Activated gamma-delta T cell (primary cell): ENCODE measurements at places on chromosomes 5 and 9.

- DNase-seq: no peak
These were observed 47.0 kb upstream of the MROH2B start for GRCh38 chr5:41118177-41118576.

- no peak for DNase-seq
These were observed 47.8 kb upstream of the IER5L start for GRCh38 chr9:129225815-129226214.

DNA sequence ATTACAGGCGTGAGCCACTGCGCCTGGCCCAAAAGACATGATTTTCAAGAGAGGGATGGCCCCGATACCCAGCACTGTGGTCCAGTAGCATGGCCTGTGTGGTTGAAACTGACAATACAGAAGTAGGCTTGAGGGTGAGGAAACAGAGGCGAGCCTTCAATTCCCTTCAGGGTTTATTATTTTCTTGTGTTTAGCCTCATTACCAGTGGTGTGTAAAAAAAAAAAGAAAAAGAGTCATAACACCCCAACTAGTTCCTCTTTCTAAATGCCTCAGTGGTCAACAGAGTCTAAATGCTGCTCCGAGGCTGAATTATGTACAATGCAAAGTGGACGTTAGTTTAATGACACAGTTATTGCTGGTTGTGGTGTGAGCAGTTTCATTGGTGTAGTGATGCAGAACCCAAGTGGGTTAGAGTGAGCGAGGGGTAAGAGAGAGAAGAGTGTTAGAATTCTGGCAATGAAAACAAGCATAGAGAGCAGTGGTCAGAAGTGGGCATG is 58.8 kb downstream of the SNX30 start:
- DNase-seq: no peak

DNA sequence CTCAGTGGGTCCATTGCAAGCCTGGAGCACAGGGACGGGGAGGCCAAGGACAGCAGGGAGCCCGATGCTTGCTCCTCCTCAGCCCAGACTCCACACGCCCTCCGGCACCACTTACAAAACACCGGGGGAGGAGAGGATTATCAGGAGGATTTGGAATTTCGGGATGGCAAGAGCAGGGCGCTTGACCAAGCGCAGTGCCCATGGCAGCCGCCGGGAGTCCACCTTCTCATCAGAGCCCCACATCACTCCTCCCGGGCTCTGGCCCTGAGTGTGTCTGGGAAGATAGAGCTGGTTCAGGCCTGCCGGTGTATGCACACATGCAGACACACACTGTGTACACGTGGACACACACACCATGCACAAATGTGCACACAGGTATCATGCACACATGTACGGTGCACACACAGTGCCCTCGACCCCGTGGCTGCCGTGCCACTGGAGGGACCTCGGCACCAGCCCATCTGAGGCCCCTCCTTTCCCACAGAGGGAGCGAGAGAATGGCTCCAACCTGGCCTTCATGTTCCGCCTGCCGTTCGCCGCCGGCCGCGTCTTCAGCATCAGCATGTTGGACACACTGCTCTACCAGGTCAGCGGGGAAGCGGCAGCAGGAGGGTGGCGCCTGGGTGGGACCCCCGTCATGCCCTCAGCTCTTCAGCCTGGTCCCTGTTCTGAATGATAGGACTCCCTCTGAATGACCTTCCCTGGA is 81.7 kb downstream of the KCNT1 start:
- DNase-seq: no peak

DNA sequence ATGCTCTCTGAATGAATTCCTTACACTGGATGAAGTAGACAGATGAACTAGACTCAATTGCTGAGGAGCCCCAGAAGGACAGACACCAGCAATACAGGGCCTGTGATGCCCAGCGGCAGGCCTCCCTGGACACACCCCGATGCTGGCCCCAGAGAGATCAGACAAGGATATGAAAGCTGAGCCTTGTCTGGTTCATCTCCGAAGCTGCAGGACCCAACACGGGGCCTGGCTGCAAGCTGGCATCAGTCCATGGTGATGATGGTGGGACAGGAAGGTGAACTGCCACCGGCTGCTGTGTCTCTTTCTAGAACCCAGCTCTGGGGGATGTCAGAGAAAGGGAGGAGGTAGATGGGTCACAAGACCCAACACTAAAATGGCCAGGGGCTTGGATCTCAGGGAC is 104.0 kb upstream of the LMX1B start:
- DNase-seq: no peak

DNA sequence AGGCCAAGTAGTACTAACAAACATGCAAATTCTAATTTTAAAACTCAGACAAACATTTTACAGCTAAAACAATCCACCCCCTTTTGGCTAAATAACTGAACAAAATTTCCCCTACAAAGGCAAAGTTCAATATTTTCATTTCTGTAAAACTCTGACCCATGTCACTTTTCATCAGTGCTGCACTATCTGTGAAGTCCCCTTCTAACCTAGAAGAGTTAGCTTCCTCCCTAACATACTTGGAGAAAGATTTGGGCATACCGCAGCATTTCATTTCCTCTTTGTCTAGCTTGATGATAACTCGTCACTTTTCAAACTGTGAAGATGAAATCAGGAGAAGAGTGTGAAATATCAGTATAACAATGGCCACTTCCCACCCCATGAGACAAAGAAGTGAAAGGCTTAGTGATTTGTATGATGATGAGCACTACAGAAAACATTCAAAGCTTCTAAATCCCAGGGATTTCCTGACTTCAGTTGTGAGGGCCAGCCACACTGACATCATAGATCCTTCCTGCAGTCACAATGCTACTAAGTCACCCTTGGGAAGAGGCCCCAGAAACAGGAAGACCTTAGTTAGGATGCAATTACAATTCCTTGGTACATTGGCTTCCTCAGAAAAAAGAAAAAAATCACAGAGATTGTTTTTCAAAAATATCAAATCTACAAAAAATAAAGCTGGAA is at the start of gene FAM81B:
TSS of gene FAM81B (plus strand) at position 555 of the 681 bp plus-strand sequence. CDS start at position 579, 24 bp downstream.
- DNase-seq: no peak

GRCh38 chr9:133476036-133476931 is 2.6 kb downstream of the SLC2A6 start:
- DNase-seq: no peak

DNA sequence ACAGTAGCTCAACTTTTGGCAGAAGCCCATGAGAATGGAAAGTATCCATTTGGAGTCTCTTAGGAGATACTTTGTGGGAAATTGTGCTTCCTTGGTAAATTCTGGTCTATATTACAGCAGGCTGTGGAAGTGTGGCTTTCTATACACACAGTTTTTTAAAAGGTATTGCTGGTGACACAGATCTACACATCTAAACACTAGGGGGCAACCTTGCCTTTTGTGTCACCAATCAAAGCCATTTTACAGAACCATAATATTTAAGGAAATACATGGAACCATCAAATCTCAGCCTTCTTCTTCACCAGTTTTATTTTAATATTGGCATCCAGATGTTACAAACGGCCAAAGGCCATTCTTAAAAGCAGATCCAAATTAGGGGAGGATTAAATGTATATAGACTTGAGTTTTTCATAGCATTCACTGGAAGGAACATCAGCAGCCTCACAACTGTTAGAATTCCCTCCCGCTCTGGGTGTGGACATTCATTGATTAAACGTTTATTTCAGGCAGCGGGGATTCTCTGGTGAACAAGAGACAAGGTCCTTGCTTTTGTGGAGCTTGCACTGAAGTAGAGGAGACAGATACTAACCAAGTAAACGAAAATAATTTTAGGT is 132.4 kb upstream of the EPB41L4A start:
- DNase-seq: no peak

DNA sequence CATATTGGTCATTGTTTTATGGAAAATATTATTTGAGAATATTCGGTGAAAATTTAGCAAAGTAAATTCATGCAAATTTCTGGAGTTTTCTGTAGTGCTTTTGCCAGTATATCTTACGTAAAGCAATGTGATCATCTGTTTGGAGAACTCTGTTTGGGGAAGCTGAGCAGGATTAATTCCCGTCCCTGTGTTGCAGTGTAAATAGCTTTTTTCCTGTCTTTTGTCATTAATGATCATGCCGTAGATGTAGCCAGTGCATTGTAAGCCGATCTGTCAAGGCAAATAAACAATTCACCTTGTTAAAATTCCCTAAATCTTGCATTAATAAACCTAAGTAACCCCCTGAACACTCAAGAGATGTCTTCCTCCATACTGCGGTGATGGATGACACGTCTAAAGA is 39.2 kb downstream of the PPIC start:
- DNase-seq: no peak

DNA sequence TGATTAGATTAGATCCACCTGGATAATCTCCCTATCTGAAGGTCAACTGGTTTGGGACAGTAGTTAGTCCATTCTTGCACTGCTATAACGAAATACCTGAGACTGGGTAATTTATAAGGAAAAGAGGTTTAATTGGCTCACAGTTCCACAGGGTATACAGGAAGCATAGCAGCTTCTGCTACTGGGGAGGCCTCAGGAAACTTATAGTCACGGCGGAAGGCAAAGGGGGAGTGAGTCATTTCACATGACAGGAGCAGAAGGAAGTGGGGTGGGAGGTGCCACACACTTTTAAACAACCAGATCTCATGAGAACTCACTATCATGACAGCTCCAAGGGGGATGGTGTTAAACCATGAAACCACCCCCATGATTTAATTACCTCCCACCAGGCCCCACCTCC is 9.9 kb downstream of the C9orf40 start:
- no peak for DNase-seq

- DNase-seq: no peak
These were observed 190.1 kb downstream of the PARP8 start for GRCh38 chr5:50856401-50857119.

GRCh38 chr5:32710550-32711361 is at the start of gene NPR3:
Gene NPR3 (plus strand): TSS chr5:32711321. CDS start chr5:32711777, 456 bp downstream.
- DNase-seq: no peak

- no peak for DNase-seq
These were observed 101.4 kb downstream of the PPARGC1B start for GRCh38 chr5:149831492-149831891.

DNA sequence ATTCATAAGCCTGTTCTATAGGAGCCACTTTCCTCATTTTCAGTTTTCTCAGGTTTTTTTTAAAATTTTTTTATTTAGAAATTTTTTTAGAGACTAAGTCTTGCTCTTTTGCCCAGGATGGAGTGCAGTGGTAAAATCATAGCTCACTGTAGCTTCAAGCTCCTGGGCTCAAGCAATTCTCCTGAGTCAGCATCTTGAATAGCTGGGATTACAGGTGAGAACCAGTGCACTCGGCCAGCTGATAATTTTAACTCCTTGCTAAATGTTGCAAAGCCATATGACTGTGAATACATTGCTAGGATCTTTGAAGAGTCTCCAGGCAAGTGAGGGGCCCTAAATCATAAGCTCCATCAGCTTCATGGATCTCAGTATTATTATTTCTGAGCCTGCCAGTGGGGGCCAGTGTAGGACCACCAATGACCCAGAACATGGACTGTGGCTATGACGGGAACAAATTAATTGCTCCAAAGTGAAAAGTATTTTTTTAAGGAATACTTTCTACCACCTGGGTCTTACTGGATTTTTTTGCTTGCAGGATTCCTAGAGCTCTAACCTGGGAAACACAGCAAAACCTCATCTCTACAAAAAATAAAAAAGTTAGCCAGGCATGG is 5.7 kb upstream of the GAPVD1 start:
- no peak for DNase-seq

- no peak for DNase-seq
These were observed 376.7 kb upstream of the RORB start for GRCh38 chr9:74120470-74120869.

- DNase-seq: no peak
These were observed 50.0 kb downstream of the HACD4 start for GRCh38 chr9:20981486-20981885.

DNA sequence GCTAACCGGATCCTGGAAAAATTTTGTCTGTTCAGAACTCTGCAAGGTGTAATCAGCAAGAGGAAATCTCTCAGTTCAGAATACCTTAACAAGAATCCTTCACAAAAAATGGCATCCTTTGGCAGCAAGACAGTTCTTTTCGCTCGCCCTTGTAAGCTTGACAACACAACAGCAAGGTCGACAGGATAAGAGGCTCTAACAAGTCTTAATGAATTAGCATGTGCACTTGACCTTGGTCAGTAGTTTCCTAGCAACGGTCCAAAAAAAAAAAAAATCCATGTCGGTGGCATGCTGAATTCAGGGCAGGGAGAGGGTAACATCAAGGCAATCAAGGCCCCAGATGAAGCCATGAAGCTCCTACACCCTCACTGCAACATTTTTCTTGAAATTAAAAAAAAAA is 172.8 kb downstream of the APBA1 start:
- DNase-seq: no peak

- no peak for DNase-seq
These were observed 11.9 kb upstream of the LHX2 start for GRCh38 chr9:123999661-124000060.

- no peak for DNase-seq
These were observed 1.1 kb upstream of the UBAP2 start for GRCh38 chr9:34049630-34050384.

DNA sequence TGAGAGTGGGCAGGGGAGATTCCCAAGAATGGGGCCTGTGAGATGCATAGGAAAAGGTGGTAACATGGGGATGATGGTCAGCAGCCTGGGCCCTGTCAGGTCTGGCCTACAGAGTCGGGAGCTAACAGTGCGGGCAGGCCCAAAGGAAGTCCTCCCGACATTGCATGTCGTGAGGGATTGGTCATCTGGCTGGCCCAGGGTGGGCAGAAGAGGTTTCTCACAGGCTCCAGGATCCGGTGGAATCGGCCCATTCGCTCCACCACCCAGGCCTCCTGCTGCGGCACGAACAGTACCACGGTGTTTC is 514 bp downstream of the STOML2 start:
- no peak for DNase-seq

DNA sequence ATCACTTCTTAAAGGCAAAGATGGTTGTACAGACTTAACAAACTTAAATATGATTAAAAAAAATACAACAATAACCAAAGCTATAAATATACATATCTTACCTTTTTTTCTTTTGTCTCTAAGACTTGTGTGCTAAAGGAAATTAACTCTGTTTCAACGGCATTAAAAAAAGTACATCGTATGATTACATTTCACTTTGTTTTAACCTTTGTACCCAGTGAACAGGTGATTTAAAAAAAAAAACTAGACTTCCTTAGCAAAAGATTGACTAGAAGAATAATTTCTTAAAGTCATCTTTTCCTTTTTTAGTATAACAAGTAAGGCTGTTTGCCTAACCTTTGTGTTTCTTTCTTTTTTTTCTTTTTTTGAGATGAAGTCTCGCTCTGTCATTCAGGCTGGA is at the start of gene LRRC19:
TSS of gene LRRC19 (minus strand) at position 182 of the 400 bp plus-strand sequence. CDS start 5,978 bp downstream, outside the sequence.
- DNase-seq: no peak

DNA sequence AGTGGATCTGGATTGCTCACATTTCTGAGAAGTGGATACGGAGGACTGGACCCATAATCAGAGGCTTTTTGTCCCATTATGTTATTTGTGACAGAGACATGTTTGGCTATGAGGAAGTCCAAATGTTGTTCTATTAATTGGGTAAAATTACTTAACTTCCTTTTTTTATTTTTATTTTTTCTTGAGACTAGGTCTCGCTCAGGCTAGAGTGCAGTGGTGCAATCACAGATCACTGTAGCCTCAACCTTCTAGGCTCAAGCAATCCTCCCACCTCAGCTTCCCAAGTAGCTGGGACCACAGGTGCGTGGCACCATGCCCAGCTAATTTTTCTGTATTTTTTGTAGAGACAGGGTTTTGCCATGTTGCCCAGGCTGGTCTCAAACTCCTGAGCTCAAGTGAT is 11.9 kb upstream of the PGGT1B start:
- no peak for DNase-seq
